Mesothelial cell of epicardium (in vitro differentiated cells): ENCODE measurements at places on chromosomes 5 and 9. TPM values are rescaled to one million over a fixed set of nuclear protein-coding genes. Genes with fewer than 3 reads are reported as not detected.

GRCh38 chr5:92543201-92543600 lies 1037.8 kb downstream of the NR2F1-AS1 start:
- no peak overlapping the region for H3K27ac ChIP-seq
- no peak for DNase-seq
- no peaks in the 10 kb centered on the region for H3K27me3 ChIP-seq
- H3K36me3 ChIP-seq, result no peaks in the 10 kb centered on the region
- H3K4me3 ChIP-seq, result no peak overlapping the region

GRCh38 chr5:126044111-126044668 lies 379.0 kb upstream of the GRAMD2B start:
- H3K4me1 ChIP-seq, result peaks cover 38% of the 10 kb centered on the region
- DNase-seq, result no peak
- no peaks in the 10 kb centered on the region for H3K27me3 ChIP-seq
- no peaks in the 10 kb centered on the region for H3K36me3 ChIP-seq

GRCh38 chr9:130417602-130418001 lies 27.2 kb upstream of the ASS1 start:
- no peak overlapping the region for H3K4me3 ChIP-seq
- DNase-seq, result no peak
- H3K27me3 ChIP-seq, result peaks cover 9% of the 10 kb centered on the region
- peaks cover 9% of the 10 kb centered on the region for H3K4me1 ChIP-seq
- no peaks in the 10 kb centered on the region for H3K36me3 ChIP-seq
- H3K27ac ChIP-seq, result no peak overlapping the region

The PCDHGB3 gene
- 0.59 to 0.74 TPM (median 0.64 TPM) in 3 replicates for total RNA-seq

The ARSI gene
- 18.5 to 19.1 TPM (median 18.8 TPM) in 3 replicates for total RNA-seq

DNA sequence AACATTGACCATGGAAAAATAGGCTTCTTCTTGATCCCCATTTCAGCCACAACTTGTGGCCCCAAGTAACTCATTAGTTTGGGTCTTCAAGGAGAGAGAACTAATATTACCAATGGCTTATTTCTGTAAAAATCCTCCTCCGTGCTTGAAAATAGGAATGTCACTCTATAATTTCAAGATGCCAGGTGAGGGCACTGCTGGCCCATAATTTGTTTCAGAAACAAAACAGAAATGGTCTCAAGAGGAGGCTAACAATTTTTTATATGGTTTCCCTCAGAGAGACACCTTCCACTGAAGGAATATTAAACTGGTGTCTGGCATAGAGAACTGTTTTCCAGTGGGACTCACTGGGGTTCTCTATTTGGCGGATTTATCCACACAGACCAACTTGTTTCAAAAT lies 437.0 kb upstream of the TRPC7 start:
- no peaks in the 10 kb centered on the region for H3K36me3 ChIP-seq
- no peak overlapping the region for H3K4me3 ChIP-seq
- H3K4me1 ChIP-seq, result no peaks in the 10 kb centered on the region
- H3K27ac ChIP-seq, result no peak overlapping the region
- peaks cover 21% of the 10 kb centered on the region for H3K27me3 ChIP-seq

GRCh38 chr5:157286761-157287211 lies 20.9 kb downstream of the CYFIP2 start:
- H3K4me1 ChIP-seq, result peaks cover 5% of the 10 kb centered on the region
- no peak overlapping the region for H3K27ac ChIP-seq
- no peaks in the 10 kb centered on the region for H3K27me3 ChIP-seq
- no peak for DNase-seq

The CAVIN4 gene
- 4.3 to 4.9 TPM (median 4.8 TPM) in 3 replicates for total RNA-seq

The IFNA21 gene
- not detected in 3 replicates for total RNA-seq

GRCh38 chr9:131188976-131189375 lies 63.6 kb downstream of the NUP214 start:
- H3K36me3 ChIP-seq, result peaks cover 38% of the 10 kb centered on the region
- DNase-seq, result no peak
- no peak overlapping the region for H3K4me3 ChIP-seq
- H3K4me1 ChIP-seq, result no peaks in the 10 kb centered on the region
- H3K27me3 ChIP-seq, result no peaks in the 10 kb centered on the region

The AK8 gene
- total RNA-seq, result 1.5 to 2.1 TPM (median 2.0 TPM) in 3 replicates

The ANKRD34B gene
- 0.09 to 0.14 TPM in 2 of 3 replicates, not detected in the other for total RNA-seq
